Activated T-helper 2 cell treated with anti-CD3 and anti-CD28 coated beads, Interferon-gamma antibody, Interleukin-2, Interleukin-4, amounts not matched to agents 10 μg/mL and 5 μg/mL and 100 μg/mL, durations not matched to agents 14 hours and 24 hours and 36 hours (primary cell): ENCODE measurements at places on chromosomes 7 and 10. TPM values are rescaled to one million over a fixed set of nuclear protein-coding genes. Genes with fewer than 3 reads are reported as not detected.

The EPHA1 gene
- 0.07 and 0.34 TPM in 2 replicates for total RNA-seq

GRCh38 chr10:91208642-91209041, 11.8 kb upstream of the PCGF5 start:
- H3K36me3 ChIP-seq, result peaks cover 6% of the 10 kb centered on the region
- no peak overlapping the region for H3K27ac ChIP-seq
- DNase-seq, result no peak
- H3K4me1 ChIP-seq, result peaks cover 51% of the 10 kb centered on the region

- no peak overlapping the region for H3K4me3 ChIP-seq
- H3K27ac ChIP-seq, result no peak overlapping the region
- no peaks in the 10 kb centered on the region for H3K27me3 ChIP-seq
- DNase-seq, result no peak
- peaks cover 7% of the 10 kb centered on the region for H3K4me1 ChIP-seq
- peaks cover 51% of the 10 kb centered on the region for H3K36me3 ChIP-seq
These were observed 79.6 kb downstream of the PTEN start for GRCh38 chr10:87942884-87943527.

DNA sequence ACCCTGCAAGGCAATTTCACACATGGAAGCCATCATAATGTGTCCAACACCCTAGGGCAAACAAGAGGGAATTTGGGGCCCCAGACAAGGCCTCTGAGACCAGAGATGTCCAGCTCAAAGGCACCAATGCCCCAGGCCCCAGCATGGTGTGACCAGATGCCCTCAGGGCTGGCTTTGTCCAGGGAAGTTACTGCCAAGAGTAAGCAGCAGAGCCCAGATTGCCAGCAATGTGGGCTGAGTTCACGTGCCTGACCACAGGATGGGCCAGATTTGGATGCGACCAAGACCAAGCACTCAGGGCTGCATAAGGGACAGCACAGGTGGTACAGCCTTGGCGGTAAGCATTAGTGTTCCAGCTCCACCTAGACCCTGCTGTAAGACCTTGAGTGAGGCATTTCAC, 12.7 kb downstream of the MYOF start:
- H3K27me3 ChIP-seq, result no peaks in the 10 kb centered on the region
- H3K36me3 ChIP-seq, result peaks cover 19% of the 10 kb centered on the region
- peaks cover 7% of the 10 kb centered on the region for H3K4me1 ChIP-seq
- H3K4me3 ChIP-seq, result no peak overlapping the region
- DNase-seq, result no peak

DNA sequence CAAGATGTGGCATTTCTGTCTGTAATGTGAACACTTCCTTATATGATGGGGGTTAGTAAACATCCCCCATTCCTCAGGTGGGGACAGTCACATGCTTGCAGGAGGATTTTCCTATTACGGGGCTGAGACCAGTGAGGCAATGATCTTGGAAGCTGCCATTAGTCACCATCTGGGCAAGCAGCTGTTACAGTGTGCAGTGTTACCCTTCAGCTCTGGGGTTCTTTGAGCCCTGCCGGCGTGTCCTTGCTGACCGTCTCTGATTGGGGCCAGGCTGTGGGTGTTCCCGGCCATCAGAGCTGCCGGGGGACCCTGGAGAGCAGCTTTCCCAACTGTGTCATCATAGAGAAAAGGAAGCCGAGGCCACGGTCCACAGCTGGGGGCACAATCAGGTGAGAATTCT, 126.8 kb upstream of the FAM20C start:
- H3K27me3 ChIP-seq, result no peaks in the 10 kb centered on the region
- no peaks in the 10 kb centered on the region for H3K36me3 ChIP-seq
- H3K4me3 ChIP-seq, result no peak overlapping the region
- no peak overlapping the region for H3K27ac ChIP-seq
- H3K4me1 ChIP-seq, result no peaks in the 10 kb centered on the region

DNA sequence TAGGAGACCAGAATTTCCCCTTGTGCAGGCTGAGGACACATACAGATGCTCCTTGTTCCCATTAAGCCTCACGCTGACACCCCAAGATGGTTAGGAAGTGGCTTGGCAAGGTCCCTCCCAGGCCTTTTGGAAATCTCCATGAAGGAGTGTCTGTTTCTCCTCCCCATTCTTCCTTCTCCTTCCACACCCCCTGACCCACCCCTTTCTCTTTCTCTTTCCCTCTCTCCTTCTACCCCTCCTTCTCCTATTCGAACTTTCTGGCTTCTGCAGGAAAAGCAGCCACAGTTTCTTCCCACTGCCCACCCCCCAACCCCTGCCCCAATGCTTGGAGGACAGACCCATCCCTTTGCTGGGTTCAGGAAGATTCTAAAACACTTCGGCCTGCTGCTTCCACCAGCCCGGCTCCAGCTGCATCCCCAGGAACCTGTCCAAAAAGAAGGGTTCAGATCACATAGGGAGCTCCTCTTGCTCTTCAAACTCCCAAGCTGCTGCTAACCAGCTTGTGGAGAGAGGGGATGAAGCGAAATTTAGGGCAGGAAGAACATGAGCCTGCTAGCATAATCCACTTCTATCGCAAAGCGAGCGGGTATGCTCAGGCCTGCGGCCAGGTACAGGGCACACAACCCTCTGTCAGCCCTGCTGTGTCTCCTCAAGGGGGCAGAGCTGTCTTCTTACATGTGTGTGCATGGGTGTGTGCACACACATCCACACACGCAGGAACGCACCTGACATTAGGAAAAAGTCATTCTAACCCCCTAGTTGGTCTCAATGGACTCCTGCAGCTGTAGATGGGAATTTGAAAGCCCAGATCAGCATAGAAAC, 80.4 kb downstream of the PPP1R3C start:
- peaks cover 2% of the 10 kb centered on the region for H3K27me3 ChIP-seq
- H3K36me3 ChIP-seq, result no peaks in the 10 kb centered on the region
- no peak overlapping the region for H3K27ac ChIP-seq
- H3K4me3 ChIP-seq, result no peak overlapping the region
- no peaks in the 10 kb centered on the region for H3K4me1 ChIP-seq

DNA sequence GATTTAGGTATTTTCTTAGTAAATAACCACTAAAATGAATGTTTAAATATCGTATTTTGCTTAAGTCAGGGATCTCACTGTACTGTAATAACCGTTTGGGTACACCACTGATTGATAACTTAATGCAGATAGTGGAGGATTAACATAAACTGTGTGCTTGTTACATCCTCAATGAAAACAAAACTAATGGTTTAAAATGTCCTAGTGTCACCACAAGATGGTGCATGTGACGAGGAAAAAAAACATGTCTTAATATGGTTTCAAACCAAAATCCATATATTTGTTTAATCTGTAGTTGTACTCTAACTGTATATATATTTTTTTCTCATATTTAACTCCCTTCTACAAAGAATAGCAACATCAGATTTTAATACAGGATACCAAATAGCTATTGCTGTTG, 19.2 kb downstream of the ARMC10 start:
- no peak overlapping the region for H3K4me3 ChIP-seq
- no peak overlapping the region for H3K27ac ChIP-seq
- no peaks in the 10 kb centered on the region for H3K27me3 ChIP-seq
- H3K36me3 ChIP-seq, result peaks cover 58% of the 10 kb centered on the region

DNA sequence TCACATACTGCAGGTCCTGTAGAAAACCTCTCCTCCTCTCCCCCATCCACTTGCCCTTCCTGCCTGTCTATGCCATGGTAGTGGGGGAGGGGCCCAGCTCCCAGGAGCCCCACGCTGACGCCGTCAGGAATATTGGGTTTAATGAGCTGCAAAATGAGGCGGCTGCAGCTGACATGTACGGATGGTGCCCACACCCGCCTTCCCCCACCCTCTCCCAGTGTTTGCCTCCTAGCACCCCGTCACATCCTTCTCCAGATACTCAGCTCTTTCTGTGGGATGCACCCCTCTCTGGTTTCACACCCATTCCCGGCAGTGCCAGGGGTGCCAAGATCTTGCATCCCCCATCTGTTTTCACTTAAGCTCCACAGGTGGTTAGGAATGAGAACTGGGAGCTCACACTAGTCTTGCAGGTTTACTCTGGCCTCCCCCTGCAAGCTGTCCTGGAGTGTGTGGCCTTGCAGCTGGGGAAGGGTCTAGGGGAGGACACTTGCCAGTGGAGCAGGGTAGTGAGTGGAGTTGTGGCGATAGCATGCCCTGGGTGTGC, 26.1 kb downstream of the GBX1 start:
- H3K27ac ChIP-seq, result no peak overlapping the region
- DNase-seq, result no peak
- H3K4me3 ChIP-seq, result no peak overlapping the region
- H3K27me3 ChIP-seq, result no peaks in the 10 kb centered on the region
- no peaks in the 10 kb centered on the region for H3K4me1 ChIP-seq

GRCh38 chr10:60142736-60143135, 236.4 kb upstream of the CCDC6 start:
- peaks cover 3% of the 10 kb centered on the region for H3K4me1 ChIP-seq
- H3K27me3 ChIP-seq, result no peaks in the 10 kb centered on the region
- H3K4me3 ChIP-seq, result no peak overlapping the region

DNA sequence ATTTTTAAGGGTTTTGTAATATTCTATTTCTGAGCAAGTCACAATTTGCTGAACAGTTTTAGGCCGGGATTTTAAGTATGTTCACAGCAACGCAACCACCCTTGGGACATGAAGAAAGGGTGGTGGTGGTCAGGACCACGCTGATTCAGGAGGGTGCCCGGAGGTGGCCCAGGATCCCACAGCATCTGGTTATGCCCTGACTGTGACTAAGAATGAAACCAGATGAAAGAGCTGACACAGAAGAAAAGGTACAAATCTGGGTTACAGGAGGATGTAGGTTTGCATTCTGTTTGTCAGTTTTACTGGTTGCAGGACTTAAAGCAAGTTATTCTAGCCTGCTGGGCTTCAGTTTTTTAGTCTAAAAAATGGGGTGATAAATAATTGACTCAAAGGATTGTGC, 279.7 kb downstream of the CCSER2 start:
- no peaks in the 10 kb centered on the region for H3K36me3 ChIP-seq
- H3K4me1 ChIP-seq, result no peaks in the 10 kb centered on the region
- no peak for DNase-seq
- no peak overlapping the region for H3K27ac ChIP-seq
- peaks cover 5% of the 10 kb centered on the region for H3K27me3 ChIP-seq
